ENCODE measurements at places on chromosomes 3 and 15. TPM values are rescaled to one million over a fixed set of nuclear protein-coding genes. Genes with fewer than 3 reads are reported as not detected.

- no peak for DNase-seq
These were observed 21.2 kb upstream of the NOX5 start for GRCh38 chr15:68993276-68993675.

DNA sequence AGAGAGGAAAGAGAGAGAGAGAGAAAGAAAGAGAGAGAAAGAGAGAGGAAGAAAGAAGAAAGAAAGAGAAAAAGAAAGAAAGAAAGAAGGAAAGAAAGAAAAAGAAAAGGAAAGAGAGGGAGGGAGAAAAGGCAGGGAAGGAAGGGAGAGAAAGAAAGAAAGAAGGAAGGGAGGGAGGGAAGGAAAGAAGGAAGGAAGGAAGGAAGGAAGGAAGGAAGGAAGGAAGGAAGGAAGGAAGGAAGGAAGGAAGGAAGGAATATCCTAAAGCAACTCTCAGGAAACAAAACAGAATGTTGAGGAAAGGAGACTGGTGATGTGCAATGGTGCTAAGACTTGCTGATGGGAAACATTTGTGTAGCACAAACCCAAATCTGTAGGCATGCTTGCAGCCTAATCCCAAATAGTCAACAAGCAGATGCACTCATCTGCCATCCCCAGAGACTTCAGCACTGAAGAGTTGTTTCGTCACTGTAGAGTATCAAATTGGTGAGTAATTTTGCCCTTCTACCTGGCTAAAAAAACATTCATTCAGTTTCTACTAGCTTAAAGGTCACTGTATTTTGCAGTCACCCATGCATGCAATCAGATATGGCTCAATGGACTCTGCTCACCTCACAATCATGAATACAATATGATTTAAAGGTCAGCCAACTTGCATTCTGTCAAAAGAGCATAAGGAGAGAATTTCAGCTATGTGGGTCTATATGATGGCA is 480.3 kb downstream of the FGF12 start:
- no peak for DNase-seq

- DNase-seq = no peak
These were observed 29.5 kb upstream of the THRB start for GRCh38 chr3:24523988-24524727.

DNA sequence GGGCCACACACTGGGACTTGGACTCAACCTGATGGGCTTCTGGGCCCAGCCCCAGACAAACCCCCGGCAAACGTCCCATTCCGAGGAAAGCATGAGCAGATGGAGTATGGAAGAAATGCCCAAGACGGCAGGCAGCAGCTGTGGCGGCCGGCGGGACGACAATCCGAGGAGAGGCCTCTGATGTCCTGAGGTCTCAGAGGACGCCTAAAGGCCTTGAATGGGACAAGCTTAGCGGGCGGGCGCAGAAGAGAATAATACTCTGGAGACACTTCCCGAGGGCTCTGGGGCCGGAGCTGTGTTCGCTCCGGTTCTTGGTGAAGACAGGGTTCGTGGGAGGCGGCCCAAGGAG is 482 bp upstream of the OGG1 start:
- no peak for DNase-seq

GRCh38 chr3:81554801-81555200 is 206.6 kb downstream of the GBE1 start:
- DNase-seq = no peak

- no peak for DNase-seq
These were observed 116.9 kb upstream of the EIF1B start for GRCh38 chr3:40192628-40193027.

- DNase-seq = no peak
These were observed 51.1 kb downstream of the CHST2 start for GRCh38 chr3:143170676-143171075.

DNA sequence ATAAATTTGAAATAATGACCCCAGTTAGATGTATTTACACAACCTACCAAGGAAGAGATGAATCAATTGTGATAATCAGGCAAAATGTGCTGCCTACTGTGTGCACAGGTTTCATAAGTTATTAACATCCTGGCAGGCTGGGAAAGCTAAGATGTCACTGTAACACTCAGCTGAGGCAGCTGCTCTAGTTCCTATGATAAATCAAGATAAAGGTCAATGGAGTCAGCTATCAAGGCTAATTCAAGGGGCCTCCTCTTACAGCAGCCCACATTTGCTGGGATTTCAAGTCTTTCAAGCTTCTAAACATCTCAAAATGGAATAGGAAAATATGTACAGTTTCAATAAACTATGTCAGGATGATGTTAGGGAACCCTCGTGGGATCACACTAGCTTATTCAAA is 70.7 kb upstream of the PYGO1 start:
- no peak for DNase-seq

DNA sequence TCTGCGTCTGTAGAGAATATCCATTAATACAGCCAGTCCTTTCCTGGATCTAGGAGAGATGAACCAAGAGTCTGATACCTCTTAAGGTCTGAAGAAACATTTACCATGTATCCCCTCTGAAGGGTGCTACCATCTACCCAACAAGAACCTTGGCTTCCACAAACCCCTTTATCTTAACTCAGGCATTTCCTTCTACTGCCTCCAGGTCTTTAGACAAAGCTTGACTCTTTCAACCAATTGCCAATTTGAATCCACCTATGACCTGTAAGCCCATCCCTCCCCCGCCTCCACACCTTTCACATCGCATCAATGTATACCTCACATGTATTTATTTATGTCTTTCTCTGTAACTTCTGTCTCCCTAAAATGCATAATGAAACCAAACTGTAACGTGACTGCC is 139.5 kb downstream of the SNRK start:
- DNase-seq = no peak

GRCh38 chr3:148605521-148605920 is 92.2 kb upstream of the AGTR1 start:
- no peak for DNase-seq

DNA sequence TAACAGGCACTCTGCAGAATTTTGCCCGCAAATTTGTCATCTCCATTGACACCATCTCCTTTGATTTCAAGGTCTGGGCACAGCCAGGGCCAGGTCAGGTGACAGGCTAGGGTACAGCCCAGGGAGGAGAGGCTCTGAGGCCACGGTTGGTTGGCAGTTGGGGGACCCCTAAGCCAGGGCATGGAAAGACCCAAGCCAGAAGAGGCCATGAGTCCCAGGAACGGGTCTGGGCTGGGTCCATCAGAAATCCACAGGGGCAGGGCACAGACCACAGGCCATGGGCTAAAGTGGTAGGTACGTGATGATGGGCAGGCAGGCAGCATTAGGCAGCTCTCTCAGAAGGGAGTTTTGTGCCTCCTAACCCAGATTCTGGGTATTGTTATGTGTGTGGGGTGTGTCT is 45.8 kb downstream of the SEMA3G start:
- no peak for DNase-seq

DNA sequence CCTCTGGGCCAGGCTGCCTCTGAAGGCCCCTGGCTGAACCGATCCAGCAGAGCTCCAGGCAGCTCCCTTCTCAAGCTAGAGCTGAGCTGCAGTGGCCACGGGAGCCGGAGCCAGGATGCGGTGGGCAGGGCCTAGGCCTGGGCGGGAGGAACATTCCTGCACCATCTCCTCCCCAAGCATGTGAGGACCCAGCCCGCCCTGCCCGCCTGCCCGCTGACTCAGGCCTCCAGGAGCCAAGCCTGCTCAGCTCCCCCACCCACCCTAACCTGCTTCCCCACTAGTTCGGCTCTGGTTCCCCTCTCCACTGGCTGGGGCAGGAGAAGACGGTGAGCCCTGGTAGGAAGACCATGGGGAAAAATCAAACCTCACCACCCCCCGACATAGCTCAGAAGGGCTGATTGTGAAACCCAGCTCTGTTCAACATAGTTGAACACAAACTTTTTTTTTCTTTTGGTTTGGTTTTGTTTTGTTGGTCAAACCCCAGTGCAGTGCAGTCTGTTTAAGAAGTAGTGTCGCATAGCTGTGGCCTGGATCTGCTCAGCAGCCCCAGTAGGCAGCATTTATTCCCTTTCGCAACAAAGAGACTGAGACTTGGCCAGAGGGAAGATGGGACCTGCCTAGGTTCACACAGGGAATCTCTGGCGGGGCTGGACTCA is 13.5 kb downstream of the SNX33 start:
- DNase-seq = no peak

DNA sequence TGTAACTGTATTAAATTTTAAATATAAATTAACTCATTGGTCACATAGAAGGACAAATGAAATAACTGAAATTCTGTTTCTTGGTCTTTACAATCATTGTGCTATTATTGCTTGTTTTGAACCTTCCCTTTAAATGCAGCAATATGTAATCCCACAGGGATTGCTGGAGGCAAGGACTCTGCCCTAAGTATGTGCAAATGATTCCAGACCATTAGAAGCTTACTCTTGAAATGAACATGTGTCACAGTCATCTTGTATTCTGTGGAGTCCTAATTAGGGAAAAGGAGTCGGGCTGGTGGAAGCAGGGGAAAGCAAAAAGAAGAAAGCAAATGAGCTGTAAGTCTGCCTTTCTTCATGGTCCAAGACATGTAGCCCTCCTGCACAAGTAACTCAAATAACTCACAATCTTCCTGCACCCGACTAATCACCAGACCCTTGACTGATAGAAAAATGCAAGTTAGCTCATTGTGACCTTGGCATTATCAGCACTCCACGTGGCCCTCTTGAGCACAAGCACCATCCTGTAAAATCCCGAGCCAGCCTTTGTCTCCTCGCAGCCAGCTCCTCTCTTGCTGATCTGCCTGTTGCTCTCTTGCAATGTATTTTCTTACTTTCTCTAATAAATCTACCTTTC is 2.3 kb upstream of the TMPRSS7 start:
- no peak for DNase-seq

DNA sequence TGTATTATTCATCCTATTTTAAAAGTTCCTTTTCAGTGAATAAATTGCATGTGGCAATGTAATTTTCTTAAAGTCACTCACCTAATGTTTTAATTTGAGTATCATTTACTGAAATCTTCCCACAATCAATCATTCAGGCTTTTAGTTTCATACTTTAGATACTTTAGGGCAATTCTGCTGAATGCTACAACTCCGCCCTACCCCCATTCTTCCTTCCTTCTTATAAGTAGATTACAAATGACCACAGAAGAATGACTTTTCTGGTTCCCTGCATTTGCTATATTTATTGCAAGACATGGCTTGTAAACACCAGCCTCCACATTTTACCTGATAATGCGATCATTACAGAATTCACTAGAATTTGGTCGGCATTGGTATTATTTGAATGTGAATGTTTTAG is 1061.9 kb downstream of the FHIT start:
- no peak for DNase-seq

- peak; percentile 81 for DNase-seq
These were observed 1.6 kb upstream of the TEX264 start for GRCh38 chr3:51669241-51670052.

DNA sequence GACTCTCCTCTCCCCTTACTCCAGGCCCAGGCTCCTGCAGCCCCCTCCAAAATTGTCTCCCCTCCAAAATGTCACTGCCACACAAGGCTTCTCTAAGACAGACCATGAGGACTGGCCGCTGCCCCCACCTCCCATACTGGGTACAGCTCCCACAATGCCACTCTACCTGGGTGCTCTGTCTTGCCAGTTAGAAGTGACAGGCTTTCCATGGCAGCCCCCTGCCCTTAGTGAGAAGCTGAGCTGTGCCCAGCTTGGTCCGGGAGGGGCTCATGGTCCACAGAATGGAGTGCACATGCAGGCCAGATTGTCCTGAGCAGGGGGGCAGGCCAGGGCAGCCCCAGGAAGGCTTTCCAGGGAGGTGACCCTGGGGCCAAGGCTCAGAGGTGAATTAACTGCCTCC is 3.0 kb upstream of the CLK3 start:
- DNase-seq = no peak

GRCh38 chr3:128550471-128551126 is 57.6 kb upstream of the GATA2 start:
- DNase-seq = no peak

DNA sequence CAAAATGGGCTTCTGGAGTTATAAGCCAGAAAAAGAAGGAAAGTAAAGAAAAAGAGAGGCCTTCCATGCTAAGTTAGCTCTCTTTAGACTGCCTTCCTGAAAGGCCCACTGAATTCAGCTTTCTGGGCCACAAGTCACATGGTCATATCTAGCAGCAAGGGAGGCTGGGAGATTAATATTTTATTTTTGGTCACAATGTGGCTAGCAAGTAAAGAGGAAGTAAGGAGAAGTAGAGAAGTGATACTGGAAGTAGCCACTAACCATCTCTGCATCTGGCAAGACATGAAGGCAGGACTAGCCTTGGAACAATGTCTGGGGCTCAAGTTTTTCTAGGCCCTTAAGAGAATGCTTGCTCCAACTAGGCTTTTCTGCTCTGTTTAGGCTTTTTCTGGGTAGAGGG is 81.8 kb upstream of the UBE2E1 start:
- no peak for DNase-seq

DNA sequence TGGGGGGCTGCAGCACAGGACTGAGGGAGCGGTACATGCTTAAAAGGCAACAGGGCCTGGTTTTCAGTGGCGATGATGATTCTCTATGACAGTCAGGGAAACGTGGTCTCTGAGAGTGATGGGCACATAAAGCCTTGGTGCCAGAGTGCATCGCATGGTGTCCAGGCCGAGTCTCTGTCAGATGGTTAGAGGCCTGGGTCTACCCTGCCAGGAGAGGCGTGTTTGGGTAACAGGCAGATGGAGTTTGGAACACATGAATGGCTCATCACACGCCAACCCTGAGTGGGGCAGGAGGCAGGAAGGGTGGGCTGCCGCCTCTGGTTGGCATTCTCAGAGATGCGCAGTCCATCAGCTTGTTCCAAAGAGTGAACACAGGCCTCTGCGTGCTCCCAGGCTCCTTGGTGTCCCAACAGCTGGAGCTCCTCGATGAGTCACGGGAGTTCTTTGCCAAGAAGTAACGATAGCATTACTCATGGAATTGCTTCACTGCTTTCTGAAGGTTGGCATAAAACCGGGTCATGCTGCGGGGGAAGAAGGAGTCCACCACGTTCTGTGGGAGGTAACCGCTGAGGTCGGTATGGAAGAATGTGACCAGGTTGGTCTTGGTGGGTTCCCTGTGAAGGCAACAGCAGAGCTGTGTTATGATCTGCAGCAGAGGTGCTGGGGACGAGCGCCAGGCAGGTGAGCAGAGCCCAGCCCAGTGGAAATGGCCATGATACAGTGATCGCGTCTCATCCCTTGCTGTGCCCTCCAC is 11.0 kb downstream of the STARD5 start:
- no peak for DNase-seq

DNA sequence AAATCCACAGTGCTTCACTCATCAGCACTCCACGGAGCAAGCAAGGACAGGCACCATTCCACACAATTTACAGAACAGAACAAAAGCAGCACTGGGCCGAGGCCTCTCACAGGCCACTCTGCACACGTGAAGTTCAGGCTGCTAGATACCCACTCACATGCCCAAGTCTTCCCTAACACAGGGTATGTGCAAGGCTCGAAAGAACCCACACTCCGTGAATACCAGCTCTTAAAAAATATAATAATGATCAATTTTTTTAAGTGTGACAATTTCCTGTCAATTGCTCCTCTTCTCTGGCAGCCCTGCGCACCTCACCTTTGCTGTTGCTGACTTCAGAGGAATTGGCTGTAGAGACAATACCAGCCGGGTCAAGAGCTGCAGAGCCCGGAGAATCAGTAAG is 19.0 kb downstream of the XPC start:
- no peak for DNase-seq

- no peak for DNase-seq
These were observed 961.6 kb downstream of the MCTP2 start for GRCh38 chr15:95192923-95193322.

Gene PLAAT1
- 1.6 TPM for polyA plus RNA-seq

Gene ONECUT1
- polyA plus RNA-seq = not detected

Gene WDR48
- 18.0 TPM for polyA plus RNA-seq

Gene C3orf20
- polyA plus RNA-seq = not detected

Gene CACNA2D3
- 0.36 TPM for polyA plus RNA-seq

Gene TKT
- 144 TPM for polyA plus RNA-seq

Data from SK-N-SH (cell line).